ENCODE measurements at places on chromosomes 4 and X. TPM values are rescaled to one million over a fixed set of nuclear protein-coding genes. Genes with fewer than 3 reads are reported as not detected.
A peak's percentile ranks its signal among the peaks of the same experiment; 100 is the strongest.

GRCh38 chr4:154574311-154574710, 11.5 kb downstream of the FGB start:
- no peak for DNase-seq

DNA sequence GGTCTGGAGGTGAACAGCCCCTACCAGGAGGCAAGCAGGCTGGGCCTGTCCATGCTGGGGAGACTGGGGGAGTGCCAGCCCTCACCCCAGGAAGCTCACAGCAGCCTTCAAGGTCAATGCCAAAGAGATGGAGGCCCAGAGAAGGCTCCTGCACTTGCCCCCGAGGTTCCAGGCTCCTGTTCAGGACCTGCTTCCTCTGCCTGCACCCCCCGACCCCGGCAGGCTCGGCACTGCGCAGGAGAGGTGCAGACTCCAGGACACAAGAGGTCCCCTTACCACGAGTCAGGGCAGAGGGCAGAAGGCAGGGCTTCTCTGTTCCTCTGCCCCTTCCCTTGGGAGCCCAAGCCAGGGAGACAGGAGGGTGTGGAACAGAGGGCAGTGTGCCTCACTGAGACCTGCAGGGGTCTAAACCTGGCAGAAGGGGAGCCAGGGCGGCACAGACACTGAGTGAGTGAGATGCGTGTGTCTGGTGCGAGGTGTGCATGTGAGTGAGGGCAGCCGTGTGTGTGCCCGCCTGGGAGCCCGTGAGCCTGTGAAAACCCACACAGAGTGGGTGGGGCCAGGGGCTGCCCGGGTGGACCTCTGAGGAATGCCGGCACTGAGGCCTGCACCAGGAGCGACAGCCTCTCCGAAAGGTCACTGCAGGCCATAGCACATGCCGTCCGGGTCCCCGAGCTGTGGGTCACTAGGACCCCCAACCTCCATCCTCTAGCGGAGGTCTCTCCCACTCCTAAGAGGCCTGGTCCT, 30.7 kb upstream of the FGFR3 start:
- DNase-seq, result no peak

- DNase-seq, result no peak
These were observed 9.0 kb upstream of the SLC25A6 start for GRCh38 chrX:1400742-1401471.

DNA sequence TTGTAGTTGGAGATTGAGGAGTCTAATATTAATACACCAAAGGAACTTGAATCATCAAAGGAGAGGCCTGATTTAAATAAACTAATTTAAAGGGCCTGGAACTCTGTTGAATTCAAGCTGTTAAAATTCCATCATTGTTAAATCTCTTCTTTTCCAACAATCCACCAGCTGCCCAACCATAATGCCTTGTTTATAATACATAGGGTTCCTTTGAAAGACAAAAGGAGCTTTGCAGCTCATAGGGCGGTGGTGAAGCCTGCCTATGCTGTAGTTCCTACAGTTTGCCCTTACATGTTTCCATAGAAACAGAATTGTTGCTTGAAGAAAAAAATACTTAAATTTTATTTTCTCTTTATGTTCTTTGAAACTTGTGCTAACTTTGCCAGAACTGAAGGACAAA, 102.8 kb downstream of the GLUD2 start:
- DNase-seq, result no peak

DNA sequence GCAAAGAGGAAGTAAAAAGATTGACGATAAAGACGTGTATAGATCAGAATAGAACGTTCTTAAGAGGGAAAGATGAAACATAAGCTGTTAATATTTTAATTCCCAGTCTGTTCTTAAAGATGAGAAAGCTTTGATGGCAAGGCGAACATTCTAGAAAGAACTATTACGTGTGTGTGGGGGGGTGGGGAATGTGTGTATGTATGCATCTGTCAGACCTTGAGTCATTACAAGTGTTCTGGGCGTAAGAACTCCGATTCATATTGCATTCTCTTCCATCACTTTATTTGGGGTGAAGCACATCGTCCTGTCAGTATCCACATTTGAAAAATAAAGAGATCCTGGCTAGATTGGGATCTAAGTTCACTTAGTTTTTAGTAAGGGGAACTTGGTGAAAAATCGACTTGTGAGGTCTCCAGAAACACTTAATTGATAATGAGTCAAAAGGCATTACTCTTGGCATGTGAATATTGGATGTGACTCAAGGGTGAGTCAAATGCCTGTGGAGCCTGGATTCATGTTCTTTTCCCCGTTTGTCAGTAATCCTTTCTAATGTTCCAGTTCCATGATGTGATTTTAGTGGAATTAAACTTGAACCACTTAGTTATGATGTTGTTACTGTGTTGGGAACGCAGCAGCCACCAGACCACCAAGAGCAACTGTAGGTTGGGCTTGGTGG, 3.1 kb downstream of the SMS start:
- DNase-seq, result peak; percentile 79

DNA sequence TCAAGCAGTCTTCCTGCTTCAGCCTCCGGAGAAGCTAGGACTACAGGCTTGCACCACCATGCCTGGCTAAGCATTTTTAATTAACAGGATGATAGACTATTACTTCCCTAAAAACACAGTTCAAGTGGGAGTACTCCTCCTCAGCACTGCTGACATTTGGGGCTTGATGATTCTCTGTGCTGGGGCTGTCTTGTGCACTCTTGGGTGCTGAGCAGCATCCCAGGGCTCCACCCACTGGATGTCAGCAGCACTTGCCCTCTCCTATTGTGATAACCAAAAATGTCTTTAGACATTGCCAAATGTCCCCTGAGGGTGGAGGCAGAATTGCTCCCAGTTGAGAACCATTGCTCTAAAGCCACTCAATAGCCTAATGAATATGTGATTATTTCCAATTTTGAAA, 60.4 kb downstream of the CLCN4 start:
- no peak for DNase-seq

GRCh38 chr4:153448003-153448731, 18.0 kb upstream of the TMEM131L start:
- peak; percentile 31 for DNase-seq

- no peak for DNase-seq
These were observed 56.6 kb downstream of the FAM13A start for GRCh38 chr4:89000382-89000781.

DNA sequence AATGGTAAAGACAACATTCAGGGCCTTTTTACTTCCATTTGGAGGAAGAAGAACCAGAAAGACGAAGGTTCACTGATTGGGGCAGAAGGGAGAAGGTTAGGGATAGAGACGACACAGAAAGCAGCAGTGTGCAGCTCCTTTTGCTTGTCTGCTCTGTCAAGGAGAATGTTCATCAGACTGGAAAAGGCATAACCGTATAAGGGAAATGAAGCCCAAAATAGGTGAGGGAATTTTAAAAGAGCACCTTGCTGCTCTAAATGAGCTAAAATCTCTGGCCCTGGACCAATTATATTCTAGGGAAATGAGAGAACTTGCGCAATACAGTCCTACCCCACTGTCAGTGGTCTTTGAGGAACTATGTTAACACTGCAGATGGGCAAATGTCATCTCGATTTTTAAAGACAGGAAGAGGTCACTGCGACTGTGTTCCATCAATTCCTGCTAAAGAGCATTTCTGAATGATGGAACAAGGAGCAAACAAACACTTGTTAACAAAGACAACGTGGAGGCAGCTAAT, 909.8 kb upstream of the FTHL17 start:
- DNase-seq, result no peak

GRCh38 chrX:48784726-48785125, 1.7 kb upstream of the GATA1 start:
- DNase-seq, result no peak

Gene SPANXN3
- total RNA-seq, result not detected

Data from MCF 10A (cell line).